Vagina (tissue), 2 donors: ENCODE measurements at places on chromosomes 4 and X.

DNA sequence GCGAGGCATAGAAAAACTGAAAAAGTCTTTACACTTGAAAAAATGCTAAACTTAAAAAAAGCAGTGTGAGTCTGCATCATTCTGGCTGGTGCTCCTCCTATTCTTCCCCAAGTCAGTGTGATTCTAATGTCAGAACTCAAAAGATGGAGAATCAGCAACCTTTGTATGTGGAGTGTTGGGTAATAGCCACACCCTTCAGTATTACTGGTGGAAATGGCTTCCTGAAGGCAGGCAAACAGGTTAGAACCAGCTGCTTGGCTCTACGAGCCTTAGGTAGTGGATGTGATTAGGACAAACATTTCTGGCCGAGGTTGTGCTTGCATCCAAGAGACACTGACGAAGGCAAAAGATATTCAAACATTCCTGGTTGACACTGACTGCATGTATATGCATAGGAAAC lies 353.4 kb upstream of the TACR3 start:
- DNase-seq: no peak

DNA sequence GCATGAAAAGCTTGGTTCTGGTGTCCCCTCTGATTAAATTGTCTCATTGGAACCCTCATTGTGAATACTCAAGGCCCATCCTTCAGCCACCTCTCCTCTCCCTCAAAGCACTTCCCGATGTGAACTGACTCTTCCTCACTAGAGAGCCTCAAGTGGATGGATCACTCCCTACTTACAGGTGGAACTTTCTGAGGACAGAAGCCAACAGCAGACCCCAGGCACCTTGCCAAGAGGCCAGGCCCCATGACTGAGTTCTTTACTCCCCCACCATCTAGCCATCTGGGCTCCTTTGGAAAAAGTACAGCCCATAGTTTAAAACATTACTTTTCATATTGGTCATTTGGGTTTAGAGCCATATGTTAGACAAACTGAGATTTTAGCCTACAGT lies 224.1 kb downstream of the SHROOM3 start:
- DNase-seq: no peak

GRCh38 chr4:16124232-16124631 lies 40.4 kb upstream of the PROM1 start:
- no peak for DNase-seq

DNA sequence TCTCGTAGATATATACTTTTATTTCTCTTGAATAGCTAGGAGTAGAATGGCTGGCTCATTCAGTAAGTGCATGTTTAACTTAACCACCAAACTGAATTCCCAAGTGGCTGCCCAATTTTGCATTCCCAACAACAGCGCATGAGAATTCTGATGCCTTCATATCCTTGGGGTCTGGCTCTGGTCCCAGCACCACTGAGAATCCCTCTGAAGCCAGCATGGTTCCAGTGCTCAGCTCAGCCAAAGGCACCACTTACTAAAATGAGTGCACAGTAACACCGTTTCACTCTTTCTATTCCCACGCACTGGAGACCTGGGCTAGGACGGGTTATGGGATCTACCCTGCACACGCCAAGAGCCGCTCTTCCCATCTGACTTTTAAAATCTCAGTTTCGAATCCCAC lies 60.4 kb downstream of the CASP3 start:
- DNase-seq: no peak

DNA sequence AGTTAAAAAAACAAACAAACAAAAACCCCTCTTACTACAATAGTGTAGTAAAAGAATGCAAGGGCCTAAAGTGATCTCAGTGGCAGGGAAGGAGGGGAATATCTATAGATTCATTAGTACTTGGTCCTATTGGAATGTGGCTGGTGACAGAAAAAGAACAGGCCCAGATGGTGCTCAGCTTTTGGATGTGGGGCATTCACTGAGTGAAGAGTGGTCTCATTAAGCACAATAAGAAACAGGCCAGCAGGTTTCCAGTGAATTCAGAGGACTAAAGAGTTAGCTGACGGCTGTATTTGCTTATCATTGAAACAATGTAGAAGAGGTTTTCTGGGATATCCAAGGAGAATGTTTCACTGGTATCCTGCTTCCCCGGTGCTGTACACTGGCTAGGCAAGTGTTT lies 243.8 kb upstream of the HHIP start:
- DNase-seq: no peak

DNA sequence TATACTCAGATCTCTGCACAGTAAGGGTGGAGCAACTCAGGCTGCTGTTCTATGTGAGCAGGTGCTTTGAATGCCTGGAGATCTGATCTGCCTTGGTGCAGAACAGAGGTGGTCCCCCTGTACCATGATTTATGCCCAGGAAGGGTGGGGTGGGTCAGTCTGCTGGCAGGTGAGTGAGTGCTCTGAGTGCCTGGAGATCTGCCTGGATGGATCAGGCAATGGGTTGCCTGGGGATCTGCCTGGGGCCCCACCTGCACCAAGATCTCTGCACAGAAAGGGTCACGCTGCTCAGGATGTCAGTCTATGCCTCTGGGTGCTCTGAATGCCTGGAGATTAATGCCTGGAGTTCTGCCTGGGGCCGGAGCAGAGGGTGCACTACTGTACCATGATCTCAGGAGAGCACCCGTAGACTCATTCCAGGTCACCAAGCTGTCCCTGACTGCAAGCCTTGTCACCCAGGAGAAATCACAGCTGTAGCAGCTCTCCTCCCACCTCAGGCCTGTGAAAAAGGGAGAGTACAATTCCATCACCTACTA lies 342.9 kb downstream of the GBA3 start:
- DNase-seq: no peak

- DNase-seq: no peak
Measured at GRCh38 chr4:105544520-105545286, 7.7 kb upstream of the ARHGEF38 start.

DNA sequence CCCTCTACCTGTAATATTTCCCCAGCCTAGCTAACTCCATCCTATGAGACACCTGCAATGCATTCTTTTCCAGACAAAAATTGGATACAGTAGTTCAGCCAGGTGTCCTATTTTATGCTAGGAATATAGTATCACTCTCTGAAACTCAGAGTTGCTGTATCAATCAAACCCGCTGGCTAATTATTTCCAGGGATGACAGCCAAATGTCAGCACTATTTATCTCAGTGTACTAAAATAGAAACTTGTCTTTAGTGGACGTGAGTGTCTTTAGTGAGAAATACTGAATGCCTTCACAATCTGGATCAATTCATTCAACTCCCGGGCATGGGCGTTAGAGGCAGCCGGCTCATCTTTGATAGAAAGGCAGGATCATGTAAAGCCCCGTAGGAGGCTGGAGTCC lies 196.2 kb downstream of the RBM46 start:
- no peak for DNase-seq

DNA sequence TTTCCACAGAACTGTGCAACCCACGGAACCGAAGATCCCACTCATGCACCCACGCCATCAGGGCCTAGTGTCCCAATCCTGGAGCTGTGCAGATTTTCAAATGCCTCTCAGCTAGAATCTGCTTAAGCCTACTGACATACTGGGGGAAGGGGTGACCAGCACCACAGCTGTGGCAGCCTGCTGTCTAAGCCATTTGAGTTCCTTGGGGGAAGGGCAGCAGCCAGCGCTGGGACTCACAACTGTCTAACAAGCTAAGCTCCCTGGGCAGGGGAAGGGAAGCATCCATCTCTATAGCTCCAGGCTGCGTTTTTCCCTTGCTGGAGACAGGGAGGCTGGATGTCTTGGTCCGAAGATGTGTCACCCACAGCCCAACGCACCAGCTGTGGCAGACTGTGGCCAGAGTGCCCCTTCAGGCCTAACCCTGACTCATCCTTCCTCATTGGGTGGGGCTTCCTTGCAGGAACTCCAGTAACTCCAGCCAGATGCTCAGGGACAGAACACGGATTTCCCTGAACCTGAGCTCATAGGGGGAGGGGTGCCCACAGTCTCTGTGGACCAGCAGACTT lies 194.8 kb downstream of the CHRDL1 start:
- no peak for DNase-seq

GRCh38 chrX:19535476-19535875 lies 20.2 kb upstream of the MAP3K15 start:
- DNase-seq: no peak

- no peak for DNase-seq
Measured at GRCh38 chr4:150583287-150584110, 1.5 kb downstream of the MAB21L2 start.

DNA sequence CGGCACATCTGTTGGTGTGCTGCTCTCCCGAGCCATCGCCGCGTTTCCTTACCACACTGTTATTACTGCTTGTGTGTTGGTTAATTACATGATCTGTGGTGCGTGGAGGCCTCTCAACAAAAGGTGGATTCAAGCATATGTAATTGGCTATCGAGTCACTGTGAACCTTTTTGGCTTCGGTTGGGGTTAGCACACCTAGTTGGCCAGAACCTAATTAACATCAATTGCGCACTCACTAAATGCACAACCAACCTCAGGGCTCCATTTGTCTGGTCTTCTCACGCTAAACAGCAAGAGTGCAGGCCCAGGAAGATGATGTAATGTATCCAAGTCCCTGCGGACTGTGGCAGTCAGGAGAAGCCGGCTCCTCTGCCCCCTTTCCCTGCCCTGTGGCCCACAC lies 17.4 kb downstream of the ENPP6 start:
- DNase-seq: no peak

- DNase-seq: no peak
Measured at GRCh38 chr4:105194328-105195231, 47.9 kb downstream of the TET2 start.

- DNase-seq: no peak
Measured at GRCh38 chr4:75056277-75056676, 123.4 kb downstream of the PARM1 start.

- DNase-seq: no peak
Measured at GRCh38 chr4:52976523-52977230, 114.6 kb downstream of the RASL11B start.

- no peak for DNase-seq
Measured at GRCh38 chrX:71000139-71000538, 68.0 kb downstream of the SNX12 start.

DNA sequence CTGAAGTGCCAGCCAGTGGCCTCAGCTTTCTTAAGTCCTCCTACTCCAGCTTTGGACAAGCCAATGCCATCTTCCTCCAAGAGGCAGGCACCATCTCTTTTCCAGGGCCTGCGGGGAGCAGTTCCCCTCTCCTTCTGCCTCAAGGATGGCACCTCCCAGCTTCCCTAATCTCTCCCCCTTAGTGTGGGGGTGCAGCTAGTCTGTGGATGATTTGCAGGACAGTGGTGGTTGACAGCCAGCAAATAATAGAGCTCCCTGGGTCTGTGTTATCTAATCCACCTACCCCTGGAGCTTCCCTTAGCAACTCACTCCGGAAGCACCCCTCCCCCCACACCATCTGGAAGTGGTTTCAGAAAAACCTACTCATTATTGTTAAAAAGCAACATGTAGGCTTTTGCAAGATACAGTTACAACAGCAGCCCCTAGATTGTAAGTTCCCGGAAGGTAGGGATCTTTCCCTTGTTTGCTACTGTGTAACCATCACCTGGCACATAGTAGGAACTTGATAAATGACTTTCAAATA lies 247.1 kb downstream of the BCOR start:
- DNase-seq: no peak

DNA sequence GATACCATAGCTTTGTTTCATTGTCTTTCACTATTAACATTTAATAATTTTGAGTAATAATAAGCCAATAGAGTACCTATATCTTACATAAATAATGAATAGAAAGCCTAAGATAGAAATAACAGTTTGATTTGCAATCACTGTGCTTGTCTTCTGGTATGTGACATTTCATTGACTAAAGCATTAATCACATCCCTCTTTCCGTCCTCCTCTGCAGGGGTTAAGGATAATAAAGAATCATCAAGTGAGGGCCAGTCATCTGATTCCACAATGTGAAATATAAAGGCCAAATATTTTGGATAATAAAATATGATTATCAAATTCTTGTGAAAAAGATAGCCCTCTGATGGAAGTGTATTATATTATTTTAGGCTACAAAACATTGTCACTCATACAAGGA lies 2073.4 kb downstream of the ARAP2 start:
- no peak for DNase-seq

DNA sequence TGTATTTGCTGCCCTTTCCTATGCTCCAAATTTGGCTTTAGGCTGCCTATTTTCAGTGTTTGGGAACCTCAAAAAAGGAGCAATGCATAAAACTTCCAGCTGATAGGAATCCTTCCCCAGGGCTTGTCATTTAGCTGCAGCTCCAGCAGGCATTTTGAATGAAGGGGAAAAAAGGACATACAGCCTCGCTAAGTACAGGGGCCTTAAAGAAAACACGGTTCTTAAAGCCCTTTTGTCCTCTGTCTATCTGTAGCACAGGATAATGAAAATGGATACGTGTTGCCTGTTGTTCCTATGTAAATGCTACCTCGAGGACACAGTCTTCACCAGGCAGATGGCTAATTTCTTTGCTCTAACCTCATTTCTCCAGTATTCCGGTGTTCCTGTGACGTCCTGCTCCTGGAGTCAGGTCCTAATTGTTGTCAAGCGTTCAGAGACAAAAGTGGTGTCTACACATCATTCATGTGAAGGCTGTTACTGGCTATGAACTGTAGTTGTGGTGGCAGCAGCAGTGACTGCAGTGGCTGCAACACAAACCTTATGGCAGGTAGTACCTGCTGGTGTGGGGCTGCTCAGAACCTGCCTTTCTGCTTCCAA lies 117.4 kb downstream of the MGST2 start:
- DNase-seq: peak; percentile 29

GRCh38 chr4:154658680-154659405 lies 46.4 kb upstream of the FGG start:
- no peak for DNase-seq

DNA sequence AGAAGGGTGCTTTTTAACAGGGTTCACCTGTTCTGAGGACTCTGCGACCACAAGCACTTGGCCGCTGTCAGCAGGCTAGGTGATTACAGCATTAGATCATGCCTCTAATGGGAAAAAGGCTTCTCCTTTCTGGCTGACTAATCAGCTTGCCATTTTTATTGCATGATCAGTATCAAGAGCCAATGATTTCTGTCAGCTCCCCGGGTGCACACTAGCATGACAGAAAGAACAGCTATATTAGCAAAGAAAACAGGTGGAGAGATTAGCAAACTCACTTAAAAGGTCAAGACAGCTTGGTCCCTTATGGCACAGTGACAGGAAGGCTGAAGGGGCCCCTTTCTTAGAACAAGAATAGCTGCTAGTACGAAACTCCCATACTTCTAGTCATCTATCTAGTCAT lies 170.0 kb downstream of the SMIM20 start:
- no peak for DNase-seq

- no peak for DNase-seq
Measured at GRCh38 chr4:163127621-163128020, 39.1 kb downstream of the NAF1 start.

DNA sequence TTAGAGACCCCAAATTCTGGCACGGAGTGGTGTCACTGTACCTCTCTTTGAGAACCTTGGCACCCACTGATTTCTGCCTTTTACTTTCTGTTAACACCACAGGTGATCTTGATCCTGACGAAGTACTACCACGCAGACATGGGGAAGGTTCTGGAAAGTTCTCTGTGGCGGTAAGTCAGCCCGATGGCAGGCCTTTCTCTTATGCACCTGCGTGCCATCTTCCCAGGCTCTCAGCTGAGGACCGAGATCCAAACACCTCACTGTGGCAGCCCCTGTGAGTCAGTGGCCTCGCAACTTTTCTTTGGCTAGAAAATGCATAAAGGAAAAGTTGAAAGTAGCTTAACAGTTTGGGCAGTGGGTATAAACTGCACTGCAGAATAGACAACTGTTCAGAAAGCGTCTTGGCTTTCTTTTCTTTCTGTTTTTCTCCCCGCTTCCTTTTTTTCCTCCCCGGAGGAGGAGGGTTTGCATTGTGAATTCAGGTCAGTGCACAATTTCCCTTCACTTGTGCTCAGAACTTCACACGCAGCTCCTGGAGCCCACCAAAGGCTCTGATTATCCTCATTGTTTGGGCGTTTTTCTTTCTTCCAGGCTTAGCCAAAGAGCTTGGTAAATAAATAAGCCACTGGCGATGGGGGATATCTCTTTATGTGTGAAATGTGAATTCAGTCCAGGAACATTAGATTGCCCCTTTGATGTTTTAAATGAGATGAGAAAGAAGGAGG lies 38.4 kb downstream of the PSAPL1 start:
- DNase-seq: peak; percentile 32
